ENCODE measurements at places on chromosomes 6 and 20.
A peak's percentile ranks its signal among the peaks of the same experiment; 100 is the strongest.

DNA sequence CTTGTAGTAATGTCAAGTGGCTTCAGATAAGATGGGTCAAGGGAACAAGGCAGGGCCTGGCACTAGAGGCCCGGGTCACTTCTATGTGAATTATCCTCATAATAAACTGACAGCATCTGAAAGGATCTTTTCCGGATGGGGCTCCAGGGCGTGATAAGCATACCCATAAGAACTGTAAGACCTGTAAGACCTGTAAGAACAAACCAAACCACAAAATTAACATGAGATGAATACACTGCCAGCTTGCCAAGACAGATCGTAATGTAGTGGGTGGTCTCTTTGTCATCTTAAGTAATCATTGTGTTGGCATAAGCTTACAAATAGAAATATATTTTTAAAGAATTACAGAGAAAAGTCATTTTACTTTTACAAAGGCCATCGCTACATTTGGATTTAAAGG, 334.9 kb downstream of the RFPL4B start:
- no peak for DNase-seq

- DNase-seq, result no peak
These were observed 22.8 kb upstream of the FOXC1 start for GRCh38 chr6:1586861-1587450.

DNA sequence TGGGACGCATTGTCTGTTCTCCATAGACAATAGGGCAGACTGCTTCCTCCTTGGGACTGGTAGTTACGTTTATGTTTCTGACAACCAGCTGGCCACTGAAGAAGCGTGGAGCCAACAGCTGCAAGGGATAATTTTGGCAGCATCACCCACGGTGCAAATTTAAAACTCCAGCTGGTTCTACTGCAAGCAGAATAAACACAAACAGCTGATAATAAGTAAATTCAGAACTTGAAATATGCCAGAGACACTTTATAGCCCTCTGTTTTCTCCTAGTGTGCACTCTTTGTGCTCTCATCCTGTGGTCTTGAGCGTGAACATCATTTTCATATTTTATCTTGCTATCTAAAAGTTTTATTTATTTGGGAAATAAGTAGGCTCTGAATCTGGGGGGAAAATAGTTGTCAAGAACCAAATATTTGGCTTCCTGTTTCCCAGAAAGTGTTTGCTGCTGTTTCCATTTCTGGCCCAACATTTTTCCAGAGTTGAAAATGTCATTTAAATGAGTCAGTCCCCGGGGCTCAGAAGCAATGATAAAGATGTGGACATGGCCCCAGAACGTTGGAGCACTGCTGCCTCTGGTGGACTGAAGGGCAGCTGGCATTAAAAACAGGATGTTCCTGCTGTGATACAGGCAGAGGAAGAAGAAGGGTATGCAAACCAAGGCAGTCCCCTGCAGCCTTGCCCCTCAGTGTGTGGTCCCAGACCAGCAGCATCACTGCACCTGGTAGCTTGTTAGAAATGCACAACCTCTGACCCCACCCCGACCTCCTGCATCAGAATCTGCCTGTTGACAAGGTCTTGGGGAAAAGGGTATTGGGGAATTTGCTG, 12.5 kb upstream of the THBD start:
- DNase-seq, result no peak

- DNase-seq, result peak; percentile 13
These were observed 1.1 kb downstream of the CEBPB start for GRCh38 chr20:50191544-50192363.

GRCh38 chr6:131258010-131258652, 122.9 kb downstream of the AKAP7 start:
- no peak for DNase-seq

GRCh38 chr6:106156863-106157262, 70.7 kb downstream of the PRDM1 start:
- no peak for DNase-seq

DNA sequence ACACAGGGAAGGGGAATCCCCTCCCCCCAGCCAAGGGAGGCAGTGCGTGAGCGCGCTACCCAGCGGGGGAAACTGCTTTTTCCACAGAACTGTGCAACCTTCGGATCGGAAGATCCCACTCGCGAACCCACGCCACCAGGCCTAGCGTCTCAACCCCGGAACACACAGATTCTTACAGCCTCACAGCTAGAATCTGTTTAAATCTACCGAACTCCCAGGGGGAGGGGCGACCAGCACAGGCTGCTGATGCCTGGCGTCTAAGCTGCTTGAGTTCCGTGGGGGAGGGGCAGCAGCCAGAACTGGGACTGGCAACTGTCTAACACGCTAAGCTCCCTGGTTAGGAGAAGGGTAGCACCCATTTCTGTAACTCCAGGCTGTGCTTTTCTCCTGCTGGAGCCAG, 217.3 kb upstream of the TENT5A start:
- DNase-seq, result no peak

DNA sequence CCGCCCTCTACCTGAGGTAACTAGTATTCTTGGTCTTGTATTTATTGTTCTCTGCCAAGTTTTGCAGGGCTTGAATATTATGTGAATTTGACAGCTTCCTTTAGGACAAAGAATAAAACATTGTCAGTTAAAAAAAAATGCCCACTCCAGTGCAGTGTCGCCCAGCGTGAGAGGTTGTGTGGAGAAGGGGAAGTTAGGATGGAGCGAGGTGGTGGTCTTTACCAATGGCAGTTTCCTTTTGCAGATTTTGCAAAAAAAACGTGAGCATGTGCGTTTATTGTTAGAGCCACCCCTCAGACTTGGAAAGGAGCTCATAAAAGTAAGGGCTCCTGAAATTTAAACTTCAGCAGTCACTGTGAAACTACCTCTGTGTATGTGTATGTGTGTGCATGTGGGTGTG, 28.3 kb downstream of the UST start:
- no peak for DNase-seq

All from stimulated activated CD4-positive, alpha-beta T cell treated with anti-CD3 and anti-CD28 coated beads, Interleukin-1b, Interleukin-23, amount 100 ng/mL, for 24 hours (primary cell).